ENCODE measurements at places on chromosomes 5 and 9. TPM values are rescaled to one million over a fixed set of nuclear protein-coding genes. Genes with fewer than 3 reads are reported as not detected.

Gene N4BP3
- total RNA-seq = 5.6 TPM

Gene LHX3
- total RNA-seq = not detected

DNA sequence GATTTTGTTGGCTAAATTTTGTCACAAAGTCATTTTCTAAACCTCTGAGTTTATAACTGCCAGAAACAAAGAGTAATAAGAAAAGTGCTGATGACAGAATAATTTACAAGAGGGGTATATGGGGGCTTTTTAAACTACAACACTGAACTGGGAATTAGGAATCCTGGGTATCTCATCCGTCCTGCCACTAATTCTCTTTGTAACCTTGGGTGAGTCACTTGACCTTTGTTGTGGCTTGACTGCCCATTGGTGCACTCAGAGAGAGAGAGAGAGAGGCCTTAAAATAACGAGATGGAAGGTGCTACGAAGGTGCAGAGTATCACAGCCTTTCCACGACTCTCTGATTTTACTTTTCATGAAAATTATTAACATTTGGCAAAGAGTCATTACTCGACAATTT, 130.3 kb upstream of the CNTLN start:
- H3K36me3 ChIP-seq = no peaks in the 10 kb centered on the region
- H3K4me1 ChIP-seq = no peaks in the 10 kb centered on the region
- no peak for DNase-seq
- no peak overlapping the region for H3K27ac ChIP-seq
- H3K27me3 ChIP-seq = no peaks in the 10 kb centered on the region

GRCh38 chr5:172730981-172731679, 39.9 kb downstream of the DUSP1 start:
- no peaks in the 10 kb centered on the region for H3K27me3 ChIP-seq
- H3K4me3 ChIP-seq = no peak overlapping the region
- H3K4me1 ChIP-seq = peaks cover 3% of the 10 kb centered on the region
- H3K27ac ChIP-seq = peak overlapping the region; percentile 60
- no peaks in the 10 kb centered on the region for H3K36me3 ChIP-seq

- no peaks in the 10 kb centered on the region for H3K27me3 ChIP-seq
- H3K4me3 ChIP-seq = no peak overlapping the region
- H3K36me3 ChIP-seq = no peaks in the 10 kb centered on the region
- H3K4me1 ChIP-seq = no peaks in the 10 kb centered on the region
Measured at GRCh38 chr9:137295238-137295811, 6.7 kb downstream of the NRARP start.

DNA sequence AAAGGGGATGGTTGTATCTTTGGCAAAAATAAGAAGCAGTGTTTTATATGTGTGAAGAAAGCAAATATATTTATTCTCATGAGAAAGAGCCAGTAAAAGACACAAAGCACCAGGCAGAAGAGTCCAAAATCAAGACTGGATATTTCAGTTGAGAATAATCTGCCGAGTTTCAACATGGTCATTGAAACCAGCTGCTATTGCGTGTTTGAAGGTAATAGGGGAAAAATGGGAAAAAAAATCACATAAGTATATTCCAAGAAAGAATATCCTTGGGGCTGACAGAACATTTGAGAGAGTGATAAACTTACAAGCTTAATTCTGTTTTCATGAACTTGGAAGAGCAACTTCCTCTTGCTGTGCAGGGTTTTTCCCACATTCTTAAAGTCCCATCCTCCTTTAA, 79.9 kb downstream of the ISOC1 start:
- no peaks in the 10 kb centered on the region for H3K27me3 ChIP-seq
- no peaks in the 10 kb centered on the region for H3K36me3 ChIP-seq
- no peak overlapping the region for H3K4me3 ChIP-seq
- no peaks in the 10 kb centered on the region for H3K4me1 ChIP-seq
- DNase-seq = no peak

DNA sequence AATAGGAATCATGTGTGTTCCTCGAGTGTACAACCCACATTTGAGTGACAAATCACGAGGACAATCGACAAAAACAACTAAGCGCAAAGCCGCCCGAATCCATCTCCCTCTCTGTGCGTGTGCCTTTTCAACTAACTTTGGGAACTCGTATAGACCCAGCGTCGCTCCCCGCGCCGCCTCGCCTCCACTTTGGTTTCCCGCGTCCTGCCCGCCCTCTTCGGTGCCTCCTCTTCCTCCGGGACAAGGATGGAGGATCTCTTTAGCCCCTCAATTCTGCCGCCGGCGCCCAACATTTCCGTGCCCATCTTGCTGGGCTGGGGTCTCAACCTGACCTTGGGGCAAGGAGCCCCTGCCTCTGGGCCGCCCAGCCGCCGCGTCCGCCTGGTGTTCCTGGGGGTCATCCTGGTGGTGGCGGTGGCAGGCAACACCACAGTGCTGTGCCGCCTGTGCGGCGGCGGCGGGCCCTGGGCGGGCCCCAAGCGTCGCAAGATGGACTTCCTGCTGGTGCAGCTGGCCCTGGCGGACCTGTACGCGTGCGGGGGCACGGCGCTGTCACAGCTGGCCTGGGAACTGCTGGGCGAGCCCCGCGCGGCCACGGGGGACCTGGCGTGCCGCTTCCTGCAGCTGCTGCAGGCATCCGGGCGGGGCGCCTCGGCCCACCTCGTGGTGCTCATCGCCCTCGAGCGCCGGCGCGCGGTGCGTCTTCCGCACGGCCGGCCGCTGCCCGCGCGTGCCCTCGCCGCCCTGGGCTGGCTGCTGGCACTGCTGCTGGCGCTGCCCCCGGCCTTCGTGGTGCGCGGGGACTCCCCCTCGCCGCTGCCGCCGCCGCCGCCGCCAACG, at the start of gene GPR150:
TSS of gene GPR150 (plus strand) at position 58 of the 840 bp plus-strand sequence. CDS start at position 247, 189 bp downstream.
- H3K36me3 ChIP-seq = no peaks in the 10 kb centered on the region
- DNase-seq = peak; percentile 72
- peak within 1 kb of the TSS; percentile 45 for H3K4me3 ChIP-seq
- H3K4me1 ChIP-seq = no peaks in the 10 kb centered on the region
- H3K27me3 ChIP-seq = peaks cover 6% of the 10 kb centered on the region

DNA sequence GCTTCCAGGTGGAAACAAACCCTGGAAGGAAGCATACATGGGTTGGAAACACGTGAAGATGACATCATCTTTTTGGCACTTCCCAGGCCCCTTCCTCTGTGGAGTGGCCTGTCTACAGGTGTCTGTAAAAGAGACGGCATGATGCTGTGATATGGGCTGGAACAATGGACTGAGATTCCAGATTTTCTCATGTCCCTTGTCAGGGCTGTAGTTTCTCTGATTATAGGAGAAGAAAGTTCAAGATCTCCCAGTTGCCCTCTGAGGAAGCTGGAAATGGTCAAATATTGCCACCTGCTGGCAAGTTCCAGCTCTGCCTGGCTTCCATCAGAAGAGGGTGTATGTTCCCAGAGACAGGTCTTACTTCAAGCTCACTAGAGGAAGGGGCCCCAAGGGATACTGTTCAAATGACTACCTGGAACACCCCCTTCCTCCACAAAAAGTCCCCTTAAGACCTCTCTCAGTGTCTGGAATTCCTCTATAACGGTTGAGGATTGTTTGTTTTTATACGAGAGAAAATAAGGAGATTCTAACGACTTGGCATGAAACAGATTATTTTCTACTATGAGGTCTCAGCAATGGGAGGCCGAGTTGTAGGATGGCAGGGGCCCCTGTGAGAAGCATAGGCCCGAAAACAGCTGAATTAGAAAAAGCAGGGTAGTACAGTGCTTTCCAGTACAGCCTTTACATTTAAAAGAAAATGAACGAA, 7.3 kb upstream of the ANXA6 start:
- no peaks in the 10 kb centered on the region for H3K27me3 ChIP-seq
- H3K36me3 ChIP-seq = no peaks in the 10 kb centered on the region
- peak; percentile 88 for DNase-seq
- H3K4me3 ChIP-seq = no peak overlapping the region
- H3K27ac ChIP-seq = no peak overlapping the region
- no peaks in the 10 kb centered on the region for H3K4me1 ChIP-seq

DNA sequence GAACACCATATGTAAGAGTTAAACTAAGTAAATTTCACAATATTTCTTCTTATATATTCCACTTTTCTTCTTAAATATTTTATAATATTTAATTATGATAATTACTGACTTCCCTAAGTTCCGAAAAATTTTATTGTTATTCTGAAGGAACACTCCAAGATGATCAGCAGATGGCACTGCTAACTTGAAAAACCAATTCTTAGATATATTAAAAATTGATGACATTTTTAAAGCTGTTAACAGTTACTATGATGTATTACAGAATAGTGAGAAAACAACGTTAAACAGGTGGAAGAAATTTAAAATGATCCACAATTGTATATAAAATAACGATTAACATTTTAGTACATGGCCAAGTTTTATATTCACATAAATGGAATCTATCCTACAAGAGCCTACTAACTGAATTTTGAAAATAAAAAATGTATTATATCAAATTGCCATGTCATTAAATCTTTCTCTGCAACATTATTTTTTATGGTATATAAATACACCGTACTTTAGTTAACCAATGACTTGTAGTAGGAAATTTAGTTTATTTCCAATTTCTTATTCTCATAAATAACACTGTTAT, 30.1 kb upstream of the MUSK start:
- H3K36me3 ChIP-seq = no peaks in the 10 kb centered on the region
- no peak overlapping the region for H3K27ac ChIP-seq
- H3K4me1 ChIP-seq = no peaks in the 10 kb centered on the region
- H3K4me3 ChIP-seq = no peak overlapping the region
- no peaks in the 10 kb centered on the region for H3K27me3 ChIP-seq
- DNase-seq = peak; percentile 39

DNA sequence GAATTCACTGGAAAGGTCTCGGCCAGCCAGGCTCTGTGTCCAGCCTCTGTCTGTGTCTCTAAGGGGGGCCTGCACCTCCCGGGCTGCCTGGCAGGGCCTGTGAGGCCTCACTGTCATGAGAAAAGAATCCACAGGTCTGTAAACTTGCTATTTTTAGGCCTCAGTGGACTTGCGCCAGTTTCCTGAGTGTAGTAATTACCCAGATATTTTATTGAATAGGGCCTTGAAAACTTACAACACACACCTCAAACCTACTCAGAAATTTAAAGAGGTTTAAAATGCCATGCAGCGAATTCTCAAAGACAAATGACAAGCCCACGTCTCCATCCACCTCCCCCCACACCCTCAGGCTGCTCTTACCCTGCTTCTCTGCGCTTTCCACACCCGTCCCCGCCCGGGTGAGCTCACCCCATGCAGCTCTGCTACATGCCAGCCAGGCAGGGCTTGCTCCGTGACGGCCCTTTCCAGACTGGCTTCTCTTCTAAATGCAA, 8.8 kb upstream of the TENT4A start:
- DNase-seq = no peak
- H3K4me3 ChIP-seq = no peak overlapping the region
- H3K27ac ChIP-seq = no peak overlapping the region
- H3K4me1 ChIP-seq = peaks cover 7% of the 10 kb centered on the region
- H3K27me3 ChIP-seq = no peaks in the 10 kb centered on the region

DNA sequence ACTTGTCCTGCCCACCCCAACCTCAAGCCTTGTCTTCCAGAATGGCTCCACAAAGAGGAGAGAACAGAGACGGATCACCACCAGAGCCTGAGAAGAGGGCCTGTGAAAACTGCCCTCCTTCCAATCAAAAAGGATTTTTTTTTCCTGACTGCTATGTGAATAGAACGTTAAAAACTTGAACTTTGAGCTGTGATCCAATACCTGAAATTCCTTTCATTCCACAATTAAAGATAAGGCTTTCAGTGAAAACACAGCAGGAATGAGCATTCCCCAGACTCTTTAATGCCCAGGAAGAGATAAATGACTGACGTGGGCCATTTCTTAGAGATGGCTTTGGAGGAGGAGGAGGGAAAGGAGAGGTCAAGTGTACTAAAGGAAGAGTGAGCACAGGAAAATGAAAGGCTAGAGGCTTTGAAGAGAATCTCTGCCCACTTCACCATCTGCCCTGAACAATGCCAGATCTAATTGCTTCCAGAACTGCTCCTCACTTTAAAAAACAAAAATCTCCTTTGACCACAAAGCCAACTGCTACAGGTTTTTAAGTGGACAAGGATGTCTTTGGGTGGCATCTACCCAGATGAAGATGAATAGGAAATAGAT, 177.9 kb upstream of the MAP3K1 start:
- peak overlapping the region; percentile 95 for H3K27ac ChIP-seq
- H3K27me3 ChIP-seq = no peaks in the 10 kb centered on the region
- H3K4me3 ChIP-seq = no peak overlapping the region

DNA sequence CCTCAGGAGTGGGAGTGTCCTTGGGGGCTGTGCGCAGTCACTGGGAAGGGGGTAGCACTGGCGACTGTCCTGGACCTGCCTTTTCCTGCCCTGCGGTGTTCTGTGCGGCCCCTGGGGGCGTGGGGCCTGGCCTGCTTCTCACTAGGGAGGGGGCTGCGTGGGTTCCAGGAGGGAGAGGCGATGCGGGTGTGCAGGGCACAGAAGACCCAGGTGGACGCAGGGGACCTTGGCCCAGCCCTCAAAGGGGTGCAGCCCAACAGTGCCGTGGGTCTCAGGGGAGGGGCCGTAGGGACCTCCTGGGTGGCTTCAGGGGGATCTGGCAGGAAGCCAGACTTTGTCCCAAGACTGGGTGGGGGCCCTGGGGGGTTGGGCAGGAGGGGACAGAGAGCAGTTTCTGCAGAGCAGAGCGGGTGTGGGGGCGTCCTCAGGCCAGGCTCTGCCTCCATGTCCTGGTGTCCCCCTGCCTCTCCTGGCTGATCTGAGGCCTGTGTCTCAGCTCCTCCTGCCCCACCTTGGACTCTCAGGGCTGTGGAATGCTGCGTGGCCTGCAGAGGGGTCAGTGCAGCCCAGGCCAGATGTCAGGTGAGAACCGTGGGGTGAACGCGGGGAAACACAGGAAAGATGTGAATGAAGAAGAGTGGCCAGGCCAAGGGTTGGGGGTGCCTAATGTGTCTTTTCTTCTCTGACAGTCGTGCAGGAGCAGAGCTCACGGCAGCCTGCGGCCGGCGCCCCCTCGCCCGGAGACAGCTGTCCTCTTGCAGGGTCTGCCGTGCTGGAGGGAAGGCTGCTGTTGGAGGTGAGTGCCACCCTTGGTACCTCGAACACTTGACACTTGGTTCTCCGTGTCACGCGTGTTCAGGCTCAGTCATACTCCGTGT, 54.6 kb downstream of the AHRR start:
- H3K27me3 ChIP-seq = no peaks in the 10 kb centered on the region
- H3K4me1 ChIP-seq = no peaks in the 10 kb centered on the region
- H3K36me3 ChIP-seq = no peaks in the 10 kb centered on the region
- H3K27ac ChIP-seq = no peak overlapping the region
